ENCODE measurements at places on chromosomes 6 and 20.
A peak's percentile ranks its signal among the peaks of the same experiment; 100 is the strongest.

- DNase-seq: no peak
These were observed 302.6 kb downstream of the GMDS start for GRCh38 chr6:1942834-1943233.

DNA sequence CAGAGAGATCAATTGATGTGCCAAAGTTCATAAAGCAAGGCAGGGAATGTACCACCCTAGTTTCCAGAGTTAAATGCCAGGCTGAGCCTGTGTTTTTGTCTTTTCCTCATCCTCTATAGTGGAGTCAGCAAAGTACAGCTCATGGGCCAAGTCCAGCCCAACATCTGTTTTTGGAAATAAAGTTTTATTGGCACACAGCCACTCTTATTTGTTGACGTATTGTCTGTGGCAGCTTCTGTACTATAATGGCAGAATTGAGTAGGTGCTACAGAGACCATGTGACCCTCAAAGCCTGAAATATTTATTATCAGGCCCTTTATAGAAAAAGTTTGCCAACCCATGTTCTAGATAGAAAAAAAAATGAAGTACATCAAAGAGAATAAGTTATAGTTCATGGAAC, 187.0 kb downstream of the TSHZ2 start:
- no peak for DNase-seq

- no peak for DNase-seq
These were observed 194.4 kb downstream of the FOXA2 start for GRCh38 chr20:22389836-22390542.

- peak; percentile 28 for DNase-seq
These were observed 33.3 kb downstream of the GABRR2 start for GRCh38 chr6:89281779-89282246.

GRCh38 chr6:116313101-116313776, 33.5 kb upstream of the TSPYL1 start:
- no peak for DNase-seq

DNA sequence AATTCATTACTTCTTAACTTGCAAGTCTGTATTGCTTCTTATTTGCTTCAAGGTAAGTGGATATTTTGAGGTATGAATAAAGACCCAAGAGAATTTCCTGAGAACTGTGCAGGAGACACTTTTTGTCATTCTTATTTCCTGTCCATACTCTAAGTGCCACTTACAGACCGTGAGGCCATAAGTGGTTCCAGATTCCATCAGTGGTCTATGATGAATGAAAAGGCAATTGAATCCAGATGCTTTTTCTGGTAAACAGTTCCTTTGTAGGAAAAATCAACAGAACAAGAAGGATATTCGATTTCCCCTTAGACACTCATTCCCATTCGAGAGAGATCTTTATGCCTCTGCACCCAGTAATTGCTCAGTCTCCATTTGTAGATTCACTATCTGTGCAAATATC, 58.3 kb upstream of the PDE10A start:
- no peak for DNase-seq

DNA sequence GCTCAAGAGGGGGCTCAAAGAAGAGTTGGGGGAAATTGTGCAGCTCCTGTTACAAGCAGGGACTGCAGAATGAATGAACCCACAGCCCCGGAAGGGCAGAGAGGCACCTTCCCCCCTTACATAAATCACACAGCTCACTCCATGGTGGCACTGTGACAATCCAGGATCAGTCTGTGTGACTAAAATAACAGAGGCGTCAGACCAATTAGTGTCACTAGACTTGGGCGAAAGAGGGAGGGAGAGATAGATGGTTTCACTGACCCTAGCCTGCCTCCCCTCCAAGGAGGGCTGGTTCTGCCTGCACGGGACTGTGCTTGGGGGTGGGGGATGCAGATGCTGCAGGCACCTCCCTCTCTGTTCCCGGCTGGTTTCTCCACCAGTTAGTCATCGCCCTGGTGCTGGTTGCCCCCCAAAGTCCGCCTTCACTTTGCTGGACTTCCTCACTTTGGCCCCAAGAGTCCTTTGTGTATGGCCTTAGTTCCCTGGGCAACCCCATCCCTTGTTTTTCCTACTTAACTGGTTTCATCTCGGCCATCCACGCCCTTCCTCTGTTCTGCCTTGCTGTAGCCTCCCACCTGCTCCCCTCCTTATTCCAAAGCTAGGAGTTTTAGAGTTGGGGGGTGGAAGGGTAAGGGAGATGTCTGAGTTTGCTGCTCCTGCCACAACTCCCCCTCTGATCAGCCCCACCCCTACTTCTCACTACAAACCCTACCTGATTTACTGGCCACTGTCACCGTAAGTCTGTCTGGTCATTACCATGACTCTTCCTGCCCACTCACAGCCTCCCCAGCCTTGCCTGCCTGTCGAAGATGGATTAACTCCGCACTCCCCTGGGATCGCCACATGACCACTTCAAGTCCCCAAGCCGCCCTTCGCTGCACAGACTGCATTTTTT, 17.7 kb downstream of the CCDC167 start:
- DNase-seq: no peak

- no peak for DNase-seq
These were observed 229.7 kb upstream of the MOCS1 start for GRCh38 chr6:40163924-40164323.

- DNase-seq: no peak
These were observed 116.1 kb downstream of the PRND start for GRCh38 chr20:4837760-4838159.

- DNase-seq: no peak
These were observed 955 bp upstream of the SLC26A8 start for GRCh38 chr6:36025260-36025931.

GRCh38 chr20:57840504-57841296, 130.9 kb upstream of the PMEPA1 start:
- DNase-seq: no peak

DNA sequence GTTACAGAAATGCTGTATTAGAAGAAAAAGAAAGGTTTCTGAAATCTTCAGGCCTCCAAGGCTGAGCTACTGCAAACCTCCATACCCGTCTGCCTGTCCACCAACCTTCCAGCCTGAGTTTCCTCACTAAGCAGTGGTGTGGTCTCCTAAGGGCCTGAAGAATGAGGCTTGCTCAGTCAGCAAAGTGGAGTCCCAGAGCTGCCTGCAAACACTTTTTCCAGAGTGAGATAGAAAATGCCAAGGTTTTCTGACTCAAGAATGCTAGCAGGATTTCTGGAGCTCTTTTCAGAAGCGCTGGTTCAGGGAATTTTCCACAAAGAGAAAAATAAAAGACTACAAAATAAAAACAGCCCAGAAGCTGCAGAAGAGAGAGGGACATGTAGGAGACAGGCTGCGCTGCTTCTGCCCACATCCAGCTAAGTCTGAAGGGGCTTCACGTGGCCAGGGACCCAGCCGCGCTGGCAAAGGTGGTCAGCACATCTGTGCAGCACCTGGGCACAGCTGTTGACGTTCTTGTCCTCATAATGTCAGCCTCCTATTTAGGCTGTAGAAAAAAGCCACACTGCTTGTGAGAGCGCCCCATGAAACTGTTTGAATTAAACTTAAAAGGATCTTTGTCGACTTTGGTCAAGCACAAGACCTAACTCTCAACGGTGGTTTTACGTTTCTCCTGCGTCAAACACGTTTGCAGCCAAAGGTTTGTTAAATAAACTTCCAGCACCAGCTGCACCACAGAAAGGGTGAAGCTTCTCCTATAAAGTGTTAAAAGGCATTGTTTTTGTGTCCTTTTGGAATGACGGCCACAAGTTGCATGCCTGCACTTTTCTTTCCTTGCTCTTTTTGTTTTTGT, 209.0 kb downstream of the THBS2 start:
- DNase-seq: no peak
